ENCODE measurements at places on chromosomes 2 and 18.

GRCh38 chr2:127471286-127471988, 53.2 kb downstream of the PROC start:
- no peak for DNase-seq

GRCh38 chr18:27276886-27277285, 91.8 kb upstream of the CHST9 start:
- no peak for DNase-seq

GRCh38 chr18:79405781-79406575, 10.2 kb downstream of the NFATC1 start:
- no peak for DNase-seq

DNA sequence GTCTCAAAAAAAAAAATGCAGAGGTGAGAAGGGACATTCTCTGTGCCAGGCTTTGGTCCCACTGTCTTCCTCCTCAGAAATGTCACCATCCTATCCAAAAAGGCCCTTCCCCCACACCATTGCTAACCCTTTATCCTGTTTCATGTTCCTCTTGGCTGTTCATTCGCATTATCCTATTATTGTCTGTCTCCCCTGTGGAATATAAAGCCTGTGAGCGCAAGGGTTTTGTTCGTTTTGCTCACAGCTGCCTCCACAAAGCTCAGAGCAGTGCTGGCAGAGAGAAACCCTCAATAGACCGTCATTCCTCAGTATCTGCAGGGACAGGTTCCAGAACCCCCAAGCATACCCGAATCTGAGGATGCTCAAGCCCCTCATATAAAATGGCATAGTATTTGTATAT, 91.8 kb downstream of the LOXHD1 start:
- DNase-seq, result no peak

GRCh38 chr2:28082131-28082530, 191.6 kb downstream of the BABAM2 start:
- no peak for DNase-seq

DNA sequence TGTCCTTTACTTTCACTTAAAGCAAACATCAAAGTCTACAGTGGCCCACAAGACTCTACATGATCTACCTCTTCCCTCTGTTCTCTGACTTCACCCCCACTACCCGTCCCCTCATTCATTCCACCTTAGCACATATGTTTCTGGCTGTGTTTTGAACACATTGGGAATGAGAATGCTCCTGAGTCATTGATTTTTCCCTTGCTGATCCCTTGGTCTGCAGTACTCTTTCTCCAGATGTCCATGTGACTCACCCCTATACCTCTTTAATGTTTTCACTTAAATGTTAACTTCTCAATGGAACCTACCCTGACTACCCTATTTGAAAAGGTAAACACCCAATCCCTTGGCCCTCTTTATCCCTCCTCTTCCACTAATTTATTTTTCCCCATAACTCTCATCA, 30.7 kb upstream of the FRZB start:
- DNase-seq, result no peak

DNA sequence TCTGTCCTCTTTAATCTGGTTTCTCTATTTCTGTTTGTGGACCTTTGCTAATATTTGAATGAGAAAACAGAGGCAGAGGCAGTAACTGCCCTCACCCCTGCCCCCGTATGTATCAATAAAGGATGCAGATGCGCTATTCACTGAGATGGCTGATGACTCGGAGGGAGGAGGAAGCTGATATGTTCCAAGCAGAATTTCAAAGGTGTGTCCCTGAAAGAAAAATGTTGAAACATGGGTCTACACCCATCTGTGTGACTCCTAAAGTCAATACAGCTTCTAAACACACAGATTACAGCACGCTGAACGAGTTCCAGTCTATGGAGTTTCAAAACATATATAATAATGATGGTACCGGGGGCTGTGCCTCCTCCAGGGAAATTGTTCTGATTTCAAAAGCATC, 38.8 kb downstream of the EPHA4 start:
- DNase-seq, result no peak

GRCh38 chr2:36733215-36733614, 36.7 kb downstream of the VIT start:
- DNase-seq, result no peak

DNA sequence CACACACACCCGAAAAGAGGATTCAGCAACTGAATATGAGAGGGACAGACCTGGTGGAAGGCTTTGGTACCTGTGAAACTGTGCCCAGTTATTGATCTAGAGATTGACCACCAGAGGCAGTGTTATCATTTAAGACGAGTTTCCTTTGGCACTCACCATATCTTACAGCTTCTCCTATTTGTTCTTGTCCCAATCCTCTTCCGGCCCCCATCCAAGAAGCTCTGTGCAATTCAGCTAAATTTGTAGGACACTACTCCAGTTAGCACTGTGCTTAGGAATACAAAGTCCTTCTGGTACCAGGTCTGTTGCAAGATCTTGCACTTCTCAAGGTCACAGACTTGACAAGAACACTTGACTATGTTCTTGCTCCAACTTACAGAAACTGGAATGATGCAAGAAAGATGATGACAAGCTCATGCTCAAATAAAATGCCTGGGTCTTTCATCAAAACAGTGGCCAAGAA, 177.7 kb downstream of the TMEM247 start:
- DNase-seq, result no peak

DNA sequence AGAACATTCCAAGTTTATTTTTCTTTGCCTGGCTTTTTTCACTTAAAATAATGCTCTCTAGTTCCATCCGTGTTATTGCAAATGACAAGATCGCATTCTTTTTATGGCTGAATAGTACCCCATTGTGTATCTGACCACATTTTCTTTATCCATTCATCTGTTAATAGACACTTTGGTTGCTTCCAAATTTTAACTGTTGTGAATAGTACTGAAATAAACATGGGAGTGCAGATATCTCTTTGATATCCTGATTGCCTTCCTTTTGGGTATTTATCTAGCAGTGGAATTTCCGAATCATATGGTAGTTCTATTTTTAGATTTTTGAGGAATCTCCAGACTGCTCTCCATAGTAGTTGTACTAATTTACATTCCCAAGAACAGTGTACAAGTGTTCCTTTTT, 230.5 kb downstream of the FIGN start:
- no peak for DNase-seq

GRCh38 chr2:169525434-169525833, 15.9 kb downstream of the KLHL41 start:
- DNase-seq, result no peak

DNA sequence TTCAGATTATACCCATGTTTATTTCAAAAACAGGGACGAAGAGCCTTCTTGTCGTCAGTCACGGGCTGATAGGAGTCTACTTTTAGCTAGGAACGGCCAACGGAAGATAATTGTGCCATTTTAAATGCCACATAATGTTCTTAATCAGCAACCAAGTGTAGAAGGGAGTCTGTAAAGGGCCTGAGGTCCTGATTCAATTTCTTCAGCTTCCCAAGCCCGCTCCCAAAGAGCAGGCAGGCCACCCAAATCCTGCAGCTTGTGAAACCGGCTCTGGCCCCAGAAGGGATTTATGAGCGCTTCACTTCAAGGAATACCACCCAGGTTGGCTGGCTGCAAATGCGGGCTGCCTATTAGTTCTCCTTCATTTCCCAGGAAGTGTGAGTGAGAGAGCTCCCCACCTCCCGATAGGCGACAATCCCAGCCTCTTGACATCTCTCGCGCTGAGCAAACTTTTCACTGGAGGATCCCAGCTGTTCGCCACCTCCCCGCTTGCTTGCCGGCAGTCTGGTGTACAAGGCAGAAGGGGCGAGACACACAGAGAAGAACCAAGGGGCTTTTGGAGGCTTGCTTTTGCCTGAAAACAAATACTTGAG, 272.9 kb downstream of the CDH20 start:
- DNase-seq, result no peak

DNA sequence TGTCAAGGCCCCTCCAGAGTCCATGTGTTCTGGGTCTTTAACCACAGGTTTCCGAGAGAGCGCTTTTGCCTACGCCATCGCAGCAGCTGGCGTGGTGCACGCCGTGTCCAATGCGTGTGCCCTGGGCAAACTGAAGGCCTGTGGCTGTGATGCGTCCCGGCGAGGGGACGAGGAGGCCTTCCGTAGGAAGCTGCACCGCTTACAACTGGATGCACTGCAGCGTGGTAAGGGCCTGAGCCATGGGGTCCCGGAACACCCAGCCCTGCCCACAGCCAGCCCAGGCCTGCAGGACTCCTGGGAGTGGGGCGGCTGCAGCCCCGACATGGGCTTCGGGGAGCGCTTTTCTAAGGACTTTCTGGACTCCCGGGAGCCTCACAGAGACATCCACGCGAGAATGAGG, 9.3 kb downstream of the WNT10A start:
- DNase-seq, result no peak

GRCh38 chr2:3628241-3628679, 29.7 kb upstream of the ALLC start:
- DNase-seq, result no peak

DNA sequence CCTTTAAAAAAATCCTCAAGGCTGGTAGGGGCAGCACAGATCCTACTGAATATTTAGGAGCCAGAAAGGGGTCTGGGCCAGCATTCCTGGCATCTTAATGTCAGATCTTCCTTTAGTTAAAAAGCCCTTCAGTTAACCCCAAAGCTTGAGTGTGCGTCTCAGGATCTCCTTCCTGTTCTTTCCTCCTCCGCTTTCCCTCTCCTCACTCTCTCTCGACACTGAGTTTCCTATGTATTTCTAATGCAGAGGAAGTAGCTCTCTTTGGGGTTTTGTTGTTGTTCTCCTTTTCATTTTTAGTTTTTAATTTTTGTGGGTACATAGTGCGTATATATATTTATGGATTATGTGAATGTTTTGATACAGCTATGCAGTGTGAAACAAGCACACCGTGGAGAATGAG, 109.9 kb upstream of the COPS8 start:
- DNase-seq, result no peak

GRCh38 chr2:64655873-64656272, 2.2 kb upstream of the SERTAD2 start:
- no peak for DNase-seq

GRCh38 chr2:105573490-105573889, 171.2 kb upstream of the NCK2 start:
- no peak for DNase-seq

DNA sequence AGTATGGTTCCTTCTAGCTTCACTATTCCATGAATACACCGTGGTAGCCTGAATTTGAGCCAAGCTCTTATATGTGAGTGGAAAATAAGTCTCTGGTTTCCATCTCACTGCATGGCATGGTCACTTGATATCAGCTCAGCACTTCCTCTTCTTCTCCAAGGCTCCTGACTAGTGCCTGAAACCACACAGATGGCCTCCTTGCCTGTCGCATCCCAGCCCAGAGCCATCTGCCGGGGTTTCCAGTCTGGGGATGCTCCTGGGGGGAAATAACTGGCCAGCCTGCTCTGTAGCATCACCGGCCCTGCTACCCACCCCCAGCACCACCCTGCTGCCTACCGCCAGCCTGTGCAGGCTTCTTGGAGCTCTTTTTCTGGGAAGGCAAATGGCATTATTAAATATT, 7.7 kb upstream of the MARCHF4 start:
- DNase-seq, result no peak

GRCh38 chr18:63970809-63971205, 926 bp downstream of the SERPINB8 start:
- no peak for DNase-seq

DNA sequence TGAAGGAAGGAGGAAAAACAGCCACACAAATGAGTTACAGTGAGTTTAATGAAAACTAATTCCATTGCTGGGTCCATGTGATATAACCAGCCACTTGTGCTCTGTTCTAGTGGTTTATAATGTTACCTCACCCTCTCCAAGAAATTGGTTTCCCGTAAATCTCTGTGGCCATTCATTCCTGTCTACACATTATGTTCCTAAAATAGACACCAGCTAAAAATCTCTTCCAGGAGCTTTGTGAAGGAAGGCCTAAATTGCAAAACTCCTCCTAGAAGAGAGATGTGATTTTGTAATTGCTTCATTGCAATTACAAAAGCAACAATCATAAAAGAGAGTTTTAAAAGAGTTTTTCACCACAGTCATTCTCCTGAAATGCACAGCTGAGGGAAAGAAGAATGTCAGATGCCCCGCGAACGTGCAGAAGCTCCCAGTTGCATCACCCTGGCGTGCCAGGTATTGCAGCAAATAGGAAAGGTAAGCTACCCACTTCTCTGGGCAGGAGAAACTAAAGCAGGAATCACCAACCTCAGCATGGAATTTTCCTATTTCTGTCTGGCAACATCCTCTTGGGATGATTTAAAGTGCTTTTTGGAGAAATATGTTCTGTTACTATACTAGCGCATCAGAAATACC, 1.7 kb downstream of the SCN1A start:
- DNase-seq, result no peak

DNA sequence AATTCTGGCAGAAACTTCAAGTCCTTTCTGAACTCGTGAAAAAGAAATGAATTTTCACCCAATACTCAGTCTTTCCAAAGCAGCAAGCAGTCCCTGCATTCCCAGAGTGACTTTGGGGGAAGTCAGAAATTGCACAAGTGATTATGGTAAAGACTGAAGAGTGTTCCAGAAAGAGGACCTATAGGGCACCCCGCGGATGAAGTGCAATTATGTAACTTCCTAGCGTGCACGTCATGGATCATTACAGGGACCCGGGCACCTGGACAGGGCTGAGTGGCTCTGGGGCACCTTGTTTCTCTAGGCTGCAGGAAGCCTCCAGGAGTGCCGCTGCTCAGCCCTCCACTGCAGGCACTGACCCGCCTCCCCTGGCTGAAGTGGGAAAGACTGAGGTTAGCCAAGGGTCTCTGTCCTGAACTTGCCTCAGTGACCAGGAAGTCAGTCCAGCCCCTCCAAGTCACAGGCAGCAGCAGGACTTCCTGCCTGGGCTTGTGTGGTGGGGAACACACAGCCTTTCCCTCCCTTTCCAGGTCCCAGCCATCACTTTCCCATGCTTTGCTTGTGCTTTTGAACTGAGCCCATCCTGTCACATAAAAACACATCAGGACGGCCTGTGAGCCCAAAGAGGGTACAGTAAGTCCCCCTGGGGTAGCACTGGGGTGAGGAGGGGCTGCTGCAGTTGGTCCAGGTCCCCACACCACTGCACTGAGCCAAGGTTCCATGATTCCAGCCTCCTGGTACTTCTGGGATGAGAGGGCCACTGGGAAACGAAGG, 19.8 kb downstream of the TMEM185B start:
- DNase-seq, result no peak

GRCh38 chr2:229955663-229956062, 33.4 kb downstream of the FBXO36 start:
- no peak for DNase-seq

DNA sequence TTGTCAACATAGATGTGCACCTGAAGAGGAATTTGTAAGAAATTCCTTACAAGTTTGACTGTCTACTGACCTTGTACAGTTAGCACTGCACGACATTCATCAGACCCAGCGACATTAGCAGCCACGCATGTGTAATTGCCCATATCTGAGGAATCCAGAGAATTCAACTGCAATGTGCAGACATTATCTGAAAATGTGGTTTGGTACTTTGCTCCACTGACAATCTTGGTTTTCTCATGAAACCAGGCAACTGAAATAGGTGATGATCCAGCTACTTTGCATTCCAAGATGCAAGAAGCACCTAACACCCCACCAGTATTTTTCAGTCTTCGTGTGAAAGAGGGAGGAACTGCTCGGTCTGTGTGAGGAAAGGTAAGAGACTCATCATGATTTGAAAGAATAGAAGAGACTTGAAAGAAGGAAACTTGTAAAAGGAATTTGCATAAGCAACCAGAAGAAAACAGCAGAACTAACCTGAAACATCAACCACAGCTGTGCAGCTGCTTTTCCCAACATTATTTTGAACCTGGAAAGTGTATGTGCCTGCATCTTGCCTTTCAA, 83.4 kb downstream of the TTN start:
- no peak for DNase-seq

All from brain pericyte (primary cell).